ENCODE measurements at places on chromosomes 12 and 14.

DNA sequence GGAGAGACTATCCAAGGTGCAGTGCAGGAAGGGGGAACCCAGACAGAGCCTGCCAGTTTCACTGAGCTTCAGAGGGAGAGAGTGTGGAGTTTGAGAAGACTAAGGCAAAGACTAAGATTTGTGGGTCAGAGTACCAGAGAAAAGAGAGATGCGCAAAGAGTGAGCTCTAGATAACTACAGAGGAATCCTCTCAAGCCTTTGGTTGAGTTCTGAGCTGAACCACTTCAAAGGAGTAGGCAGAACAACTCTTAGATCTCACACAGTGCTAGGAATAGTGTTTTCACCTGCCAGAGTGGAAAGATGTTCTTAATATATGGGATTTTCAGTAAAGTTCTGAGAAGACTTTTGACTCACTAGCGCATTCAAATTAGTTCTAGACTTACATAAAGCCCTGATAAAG lies 10.7 kb upstream of the M6PR start:
- DNase-seq: no peak

DNA sequence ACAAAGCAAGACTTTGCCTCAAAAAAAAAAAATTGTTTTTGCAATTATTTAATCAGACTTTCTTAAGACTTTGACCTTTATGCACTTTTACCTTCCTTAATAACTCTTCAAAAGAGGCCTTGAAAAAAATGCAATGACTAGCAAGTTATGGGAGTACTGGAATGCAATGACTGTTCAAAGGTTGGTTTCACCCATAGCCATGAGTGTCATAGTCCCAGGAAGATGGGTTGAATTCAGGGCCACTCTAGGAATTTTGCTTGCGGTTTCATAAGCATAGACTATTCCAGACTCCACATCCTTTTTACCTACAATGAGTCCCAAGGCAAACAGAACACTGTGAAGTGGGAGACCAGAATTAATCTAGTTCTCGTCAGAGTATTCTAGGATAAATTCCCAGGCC lies 29.4 kb upstream of the DENND5B start:
- no peak for DNase-seq

GRCh38 chr12:78062786-78063185 lies 232.1 kb downstream of the NAV3 start:
- peak; percentile 87 for DNase-seq

DNA sequence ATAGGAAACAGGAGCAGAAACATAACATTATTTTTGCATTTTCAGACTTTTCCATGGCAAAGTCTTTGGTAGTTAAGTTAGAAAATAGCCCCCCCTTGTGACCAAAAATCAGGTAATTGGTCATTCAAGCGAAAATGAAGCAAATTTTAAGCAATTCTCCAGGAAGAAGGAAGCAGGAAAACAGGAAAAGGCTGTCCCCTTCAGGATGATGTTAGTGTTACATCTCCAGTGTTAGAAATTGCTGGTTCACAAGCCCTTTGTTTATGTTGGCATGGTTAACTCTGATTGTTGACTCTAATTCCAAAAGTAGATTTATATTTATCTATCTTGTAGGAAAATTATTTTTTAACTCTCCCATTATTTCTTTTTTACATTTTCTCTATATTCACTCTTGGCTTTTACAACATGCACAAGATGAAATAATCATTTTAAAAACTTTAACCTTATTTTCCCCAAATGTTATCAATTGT lies 18.8 kb upstream of the GAS2L3 start:
- DNase-seq: peak; percentile 95

GRCh38 chr12:49783917-49784676 lies 42.7 kb downstream of the TMBIM6 start:
- DNase-seq: peak; percentile 51

- DNase-seq: no peak
Measured at GRCh38 chr14:36510078-36510799, 9.8 kb downstream of the NKX2-1 start.

DNA sequence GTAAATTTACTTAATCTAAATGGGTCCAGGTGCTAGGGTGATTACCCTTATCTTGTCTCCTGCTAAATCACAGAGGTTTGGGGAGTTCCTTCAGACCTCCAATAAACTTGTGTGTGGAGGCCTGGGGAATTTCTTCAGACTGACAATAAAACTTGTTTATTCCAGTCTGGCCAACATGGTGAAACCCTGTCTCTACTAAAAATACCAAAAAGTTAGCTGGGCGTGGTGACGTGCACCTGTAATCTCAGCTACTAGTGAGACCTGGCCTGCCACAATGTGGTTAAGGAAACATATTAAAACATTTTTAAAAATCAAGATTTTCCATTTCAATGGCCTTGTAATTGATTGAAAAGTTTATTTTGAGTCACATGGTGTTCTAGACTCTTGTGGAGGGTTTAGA lies 126.9 kb upstream of the FGD4 start:
- DNase-seq: no peak

DNA sequence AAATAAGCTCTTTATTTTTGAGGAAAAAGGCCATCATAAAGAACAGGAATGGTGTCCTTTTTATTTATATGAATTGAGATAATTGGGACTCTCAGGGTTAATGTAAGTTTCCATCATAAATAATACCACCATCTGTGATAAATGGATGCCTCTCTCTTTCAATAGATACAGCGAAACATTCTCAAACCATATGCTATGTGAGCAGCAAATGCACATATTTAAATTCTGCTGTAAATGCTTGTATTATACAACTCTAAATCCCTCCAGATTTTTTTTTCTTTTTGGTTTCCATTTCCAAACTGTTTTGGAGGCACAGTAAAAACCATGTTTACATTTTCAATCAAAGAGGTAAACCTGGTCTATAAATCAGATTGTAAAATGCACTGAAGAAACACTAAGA lies 132.3 kb downstream of the TMEM132C start:
- DNase-seq: no peak

DNA sequence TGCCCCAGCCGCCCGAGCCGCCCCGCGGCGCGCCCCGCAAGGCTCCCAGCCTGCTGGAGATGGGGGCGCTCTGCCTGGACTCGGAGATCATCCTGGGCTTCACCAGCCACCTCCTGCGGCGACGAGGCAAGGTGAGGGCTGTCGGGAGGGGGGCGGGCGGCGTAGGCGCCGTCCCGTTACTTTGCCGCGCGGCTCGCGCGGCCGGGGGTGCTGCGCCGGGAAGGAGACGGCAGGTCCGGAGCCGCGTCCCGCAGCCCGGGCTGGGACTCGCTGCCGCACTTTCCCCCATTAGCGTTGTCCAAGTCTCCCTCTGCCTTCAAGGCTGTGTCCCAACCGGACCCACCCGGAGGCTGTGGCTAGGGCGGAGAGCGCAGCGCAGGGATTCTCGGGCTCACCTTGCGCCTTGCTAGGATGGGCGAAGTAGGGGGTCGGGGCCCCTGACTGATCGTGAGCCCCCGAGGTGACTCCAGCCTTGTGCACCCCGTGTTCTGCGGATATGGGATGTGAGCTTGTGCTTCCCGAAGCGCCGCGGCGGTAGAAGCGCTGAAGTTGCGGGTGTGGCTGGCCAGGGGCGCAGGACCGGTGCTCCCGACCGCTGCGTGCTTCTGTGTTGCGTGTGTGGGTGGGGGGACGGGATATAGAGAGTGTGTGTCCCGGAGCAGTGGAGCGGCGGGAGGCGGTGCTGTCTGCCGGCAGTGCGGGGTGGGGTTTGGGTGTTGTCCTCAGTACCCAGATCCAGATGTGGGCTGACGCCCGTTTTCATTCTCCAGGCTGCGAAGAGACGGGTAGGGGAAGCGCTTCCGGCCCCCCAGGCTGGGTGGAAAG lies 1.7 kb upstream of the KIF26A start:
- no peak for DNase-seq

DNA sequence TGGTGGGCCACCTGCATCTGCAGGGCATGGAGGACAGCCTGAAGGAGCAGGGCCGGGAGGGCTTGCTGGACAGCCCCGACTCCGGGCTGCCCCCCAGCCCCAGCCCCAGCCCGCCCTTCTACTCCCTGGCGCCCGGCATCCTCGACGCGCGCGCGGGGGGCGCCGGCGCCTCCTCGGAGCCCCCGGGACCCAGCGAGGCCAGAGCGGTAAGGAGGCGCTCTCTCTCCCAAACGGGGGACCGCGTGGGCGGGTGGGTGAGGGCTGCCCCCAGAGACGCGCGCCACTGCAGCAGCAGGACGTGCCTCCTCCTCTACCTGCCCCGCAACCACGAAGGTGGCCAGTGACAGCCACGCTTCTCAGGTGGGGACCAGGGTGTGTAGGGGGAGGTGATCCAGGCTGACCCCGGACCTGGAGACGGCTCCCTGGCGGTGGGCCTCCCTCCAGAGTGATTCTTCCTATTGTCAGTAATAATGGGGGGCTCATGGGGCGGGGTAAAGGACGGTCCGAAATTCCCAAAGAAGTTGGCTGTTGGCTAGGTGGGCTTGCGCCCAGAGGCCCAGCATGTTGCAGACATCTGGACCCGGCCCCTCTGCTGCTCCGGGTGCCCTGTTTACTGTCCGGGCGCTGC lies 652 bp downstream of the RFLNA start:
- DNase-seq: no peak

DNA sequence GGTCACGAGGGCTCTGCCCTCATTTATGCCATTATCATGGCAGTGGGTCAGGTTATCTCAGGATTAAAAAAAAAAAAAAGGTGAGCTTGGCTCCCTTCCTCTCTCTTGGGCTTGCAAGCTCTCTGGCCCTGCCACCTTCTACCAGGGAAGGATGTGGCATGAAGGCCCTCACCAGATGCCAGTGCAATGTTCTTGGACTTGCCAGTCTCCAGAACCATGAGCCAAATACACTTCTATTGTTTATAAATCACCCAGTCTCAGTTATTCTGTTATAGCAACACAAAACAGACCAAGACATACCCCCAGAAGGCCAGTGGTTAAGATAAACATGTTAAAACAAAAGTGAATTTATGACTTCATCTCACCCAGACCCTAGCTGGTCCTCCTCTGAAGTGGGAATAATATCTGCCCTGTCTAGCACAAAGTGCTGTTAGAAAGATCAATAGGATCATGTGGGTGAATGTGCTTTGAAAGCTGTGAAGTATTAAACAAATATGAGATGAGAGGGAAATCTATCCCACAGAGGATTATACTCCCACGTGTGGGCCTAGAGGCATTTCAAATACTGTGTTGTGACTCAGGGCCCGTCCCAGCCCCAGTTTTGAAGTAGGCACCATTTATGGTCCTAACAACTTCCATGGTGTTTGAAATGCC lies 88.6 kb downstream of the NINJ2 start:
- DNase-seq: no peak

GRCh38 chr12:68532204-68532886 lies 78.4 kb upstream of the RAP1B start:
- DNase-seq: peak; percentile 36

DNA sequence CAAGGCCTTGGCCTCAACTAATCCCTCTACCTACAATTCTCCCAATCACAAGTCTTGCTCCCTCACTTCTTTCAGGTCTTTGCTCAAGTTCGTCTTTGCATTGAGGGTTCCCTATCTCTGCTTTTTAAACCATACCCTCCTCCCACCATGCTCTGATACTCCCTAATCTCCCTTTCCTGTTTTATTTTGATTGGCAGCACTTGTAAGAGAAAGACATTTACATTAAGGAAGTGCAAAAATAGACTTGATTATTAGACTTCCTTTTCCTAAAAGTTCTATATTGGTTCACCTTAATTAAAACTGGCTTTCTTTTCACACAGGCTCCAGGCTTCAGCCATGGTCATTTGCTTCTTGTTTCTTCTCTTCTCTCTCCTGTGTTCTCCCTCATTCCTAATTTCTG lies 18.3 kb upstream of the WIF1 start:
- no peak for DNase-seq

GRCh38 chr14:93974299-93974698 lies 2.1 kb downstream of the ASB2 start:
- no peak for DNase-seq

- DNase-seq: peak; percentile 5
Measured at GRCh38 chr12:102167821-102168604, 29.6 kb downstream of the PMCH start.

DNA sequence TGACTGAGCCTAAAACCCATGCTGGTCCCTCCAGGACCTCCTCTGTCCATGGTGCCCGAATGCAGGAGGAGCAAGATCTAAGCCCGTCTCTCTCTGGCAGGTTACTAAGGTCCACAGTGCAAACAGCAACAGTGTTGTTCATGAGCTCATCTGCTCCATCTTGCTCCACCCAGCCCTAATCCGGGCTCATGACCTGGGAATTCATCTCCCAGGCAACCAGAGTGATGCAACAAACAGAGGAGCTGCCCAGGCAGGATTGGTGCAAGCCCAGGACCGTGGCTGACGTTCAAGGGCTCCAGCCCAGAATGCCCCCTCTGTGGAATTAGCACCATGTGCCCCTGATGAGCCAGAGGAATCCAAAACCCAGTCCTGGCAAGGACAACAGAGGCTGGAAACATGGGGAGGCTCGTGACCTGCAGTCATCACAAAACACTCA lies 29.9 kb downstream of the HSPB8 start:
- DNase-seq: peak; percentile 81

GRCh38 chr12:24496755-24497154 lies 452.1 kb downstream of the BCAT1 start:
- peak; percentile 12 for DNase-seq

DNA sequence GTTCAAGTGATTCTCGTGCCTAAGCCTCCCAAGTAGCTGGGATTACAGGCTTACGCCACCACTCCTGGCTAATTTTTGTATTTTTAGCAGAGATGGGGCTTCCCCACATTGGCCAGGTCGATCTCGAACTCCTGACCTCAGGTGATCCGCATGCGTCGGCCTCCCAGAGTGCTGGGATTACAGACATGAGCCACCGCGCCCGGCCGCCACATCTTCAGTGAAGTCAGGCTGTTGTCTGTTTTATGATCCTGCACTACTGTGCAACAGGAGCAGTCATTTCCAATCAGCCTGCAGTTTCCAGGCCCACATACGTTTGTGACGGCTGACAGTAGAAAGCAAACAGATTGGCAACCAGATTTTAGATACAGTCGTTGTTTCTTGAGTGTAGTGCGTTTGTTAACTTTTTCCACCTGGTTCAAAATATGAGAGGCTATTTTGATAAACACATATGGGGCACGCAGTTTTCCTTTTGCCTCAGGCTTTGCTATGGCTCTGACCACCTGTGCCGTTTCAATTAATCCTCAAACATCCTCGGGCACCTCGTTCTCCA lies 74.8 kb downstream of the LGMN start:
- DNase-seq: no peak

DNA sequence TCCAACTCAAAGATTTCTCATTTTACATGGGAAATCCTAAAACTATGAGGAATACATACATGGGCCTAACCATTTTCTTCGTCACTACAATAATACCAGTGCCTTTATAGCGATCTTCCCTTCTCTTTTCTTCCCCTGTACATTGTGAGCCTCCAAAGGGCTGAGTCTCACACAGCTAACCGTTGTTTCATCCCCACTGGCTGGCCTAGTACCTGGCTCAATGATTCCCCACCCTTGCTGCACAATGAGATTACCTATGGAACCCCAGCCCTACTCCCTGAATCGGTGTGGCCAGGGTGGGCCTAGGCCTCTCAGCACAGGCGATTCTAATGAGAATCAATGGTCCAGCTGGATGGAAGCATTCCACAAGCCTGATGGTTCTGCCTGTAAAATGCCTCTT lies 16.1 kb downstream of the PPTC7 start:
- DNase-seq: no peak

DNA sequence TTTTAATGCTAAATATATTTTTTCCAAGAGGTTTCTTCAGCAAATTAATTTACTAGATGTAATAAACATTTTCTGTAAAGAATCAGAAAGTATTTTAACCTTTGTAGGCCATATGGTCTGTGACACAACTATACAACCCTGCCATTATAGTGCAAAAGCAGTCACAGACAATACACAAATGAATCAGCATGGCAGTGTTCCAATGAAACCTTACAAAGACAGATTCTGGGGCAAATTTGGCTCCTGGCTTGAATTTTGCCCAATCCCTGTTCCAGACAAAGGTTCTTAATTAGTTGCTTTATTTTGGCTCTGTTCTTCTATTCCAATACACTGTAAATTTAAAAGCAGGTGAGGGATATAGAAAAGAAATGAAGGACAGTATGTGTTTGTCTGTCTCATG lies 352.5 kb downstream of the C12orf50 start:
- peak; percentile 10 for DNase-seq

Measured in cardiac fibroblast (primary cell).